ENCODE measurements at places on chromosomes 3 and 15. TPM values are rescaled to one million over a fixed set of nuclear protein-coding genes. Genes with fewer than 3 reads are reported as not detected.

MAP6D1 gene
- 1.7 TPM for total RNA-seq

CFAP91 gene
- 3.7 TPM for total RNA-seq

IL5RA gene
- total RNA-seq = 0.18 TPM

RNF13 gene
- total RNA-seq = 66.3 TPM

HDC gene
- total RNA-seq = 6.8 TPM

MNS1 gene
- total RNA-seq = 2.1 TPM

TPRG1 gene
- total RNA-seq = 14.9 TPM

LRRC2 gene
- 0.78 TPM for total RNA-seq

GOLGA8H gene
- total RNA-seq = 6.5 TPM

RASL12 gene
- 171 TPM for total RNA-seq

PPP1R2 gene
- total RNA-seq = 53.0 TPM

TMEM45A gene
- 47.5 TPM for total RNA-seq
